CD4-positive, alpha-beta T cell treated with Interleukin-6 for 4 hours (primary cell): ENCODE measurements at places on chromosomes 6 and 20.

- DNase-seq = no peak
These were observed 9.3 kb upstream of the KIF25 start for GRCh38 chr6:167988154-167988495.

DNA sequence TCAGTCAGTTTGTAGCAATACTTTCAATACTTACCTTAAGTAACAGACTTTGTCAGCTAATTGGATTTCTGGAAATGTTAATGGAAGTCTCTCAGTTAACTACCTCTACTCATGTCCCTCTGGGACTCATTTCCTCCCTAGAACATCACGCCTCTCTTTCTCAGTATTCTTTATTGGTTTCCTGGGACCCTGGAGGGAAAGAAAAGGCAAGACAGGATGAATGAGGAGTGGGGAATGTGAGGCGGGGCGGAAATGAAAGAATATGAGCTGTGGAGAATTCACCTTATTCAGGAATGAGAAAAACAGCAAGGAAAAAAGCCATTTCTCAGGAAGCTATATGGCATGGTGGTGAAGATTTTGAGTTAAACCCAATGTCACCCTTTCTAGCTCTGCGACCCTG, 62.7 kb downstream of the ANKS1A start:
- DNase-seq = no peak

DNA sequence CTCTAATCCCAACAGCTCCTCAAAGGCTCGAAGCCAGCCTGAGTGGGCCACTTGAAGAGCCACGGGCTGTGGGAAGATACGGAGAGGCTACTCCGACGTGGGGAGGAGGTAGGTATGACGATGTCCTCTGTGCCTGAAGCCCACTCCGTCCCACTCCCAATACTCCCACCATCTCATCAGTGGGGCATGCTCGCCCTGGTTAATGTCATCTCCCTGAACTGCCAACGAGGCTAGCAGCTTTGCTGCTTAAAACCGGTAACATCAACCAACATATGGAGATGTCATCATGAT, 11.1 kb downstream of the NRN1 start:
- no peak for DNase-seq

- no peak for DNase-seq
These were observed 273.0 kb downstream of the PLCB1 start for GRCh38 chr20:8404912-8405635.

GRCh38 chr20:24194143-24194542, 205.6 kb upstream of the GGTLC1 start:
- DNase-seq = no peak

GRCh38 chr6:111718990-111719389, 113.3 kb upstream of the TRAF3IP2 start:
- DNase-seq = no peak

GRCh38 chr6:27672113-27672799, 199.4 kb upstream of the ZNF184 start:
- no peak for DNase-seq

- DNase-seq = peak; percentile 33
These were observed 47.6 kb downstream of the BACH2 start for GRCh38 chr6:90249034-90249433.

DNA sequence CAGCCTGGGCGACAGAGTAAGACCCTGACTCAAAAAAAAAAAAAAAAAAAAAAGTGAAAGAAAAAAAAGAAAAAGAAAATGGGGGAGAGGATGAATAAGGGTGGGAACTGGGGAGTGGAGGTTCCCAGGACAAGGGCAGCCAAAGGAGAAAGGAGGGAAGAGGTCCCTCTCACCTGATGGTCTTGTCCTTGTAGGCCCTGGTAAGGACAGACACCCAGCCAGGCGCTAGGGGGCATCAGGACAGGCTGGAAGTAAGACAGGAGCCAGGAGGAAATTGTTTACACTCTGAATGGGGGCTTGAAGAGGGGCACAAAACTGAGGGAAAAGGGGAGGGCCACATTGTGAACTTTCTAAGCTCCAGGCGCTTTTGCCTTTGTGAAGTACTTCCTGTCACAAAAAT, 2.3 kb upstream of the ALDH5A1 start:
- DNase-seq = peak; percentile 13

DNA sequence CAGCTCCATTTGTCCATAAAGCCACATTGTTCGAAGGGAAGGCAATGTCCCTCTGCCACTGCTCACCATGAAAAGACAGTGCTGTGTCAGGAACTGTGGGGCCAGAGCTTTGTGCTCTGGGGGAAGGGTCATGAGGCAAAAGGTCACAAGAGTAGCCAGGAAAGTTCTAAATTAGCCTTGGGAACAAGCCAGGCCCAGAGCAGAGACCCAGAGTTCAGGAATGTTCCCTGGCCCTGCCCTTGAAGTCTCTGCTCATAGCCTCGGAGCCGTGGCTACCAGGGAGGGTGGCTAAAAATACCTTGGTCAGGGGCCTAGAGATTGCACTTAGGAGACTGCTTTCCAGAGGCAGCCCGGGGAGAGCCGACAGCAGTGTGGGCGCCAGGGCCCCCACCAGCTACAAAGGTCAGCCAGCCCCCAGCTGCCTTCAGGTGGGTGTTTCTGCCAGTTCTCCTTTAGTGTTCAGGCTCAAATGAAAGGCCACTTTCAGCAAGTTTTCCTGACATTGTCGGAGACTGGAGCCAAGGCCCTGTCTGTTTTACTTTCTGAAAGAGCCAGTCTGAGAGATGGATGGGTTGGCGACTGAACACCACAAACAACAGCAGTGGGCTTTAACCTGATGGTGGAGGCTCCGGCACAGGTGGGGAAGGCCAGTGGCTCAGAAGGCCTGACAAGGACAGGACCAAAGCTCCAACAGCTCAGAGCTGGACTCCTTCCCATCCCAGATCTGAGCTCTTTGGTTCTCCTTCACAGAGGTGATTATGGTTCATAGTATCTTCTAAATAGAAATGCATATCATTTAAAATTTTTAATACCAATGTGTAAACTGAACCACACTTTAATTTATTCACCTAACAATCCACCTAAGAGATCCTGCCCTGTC, 76.2 kb downstream of the CDH26 start:
- DNase-seq = no peak
